ENCODE measurements at places on chromosomes 3 and 15.

DNA sequence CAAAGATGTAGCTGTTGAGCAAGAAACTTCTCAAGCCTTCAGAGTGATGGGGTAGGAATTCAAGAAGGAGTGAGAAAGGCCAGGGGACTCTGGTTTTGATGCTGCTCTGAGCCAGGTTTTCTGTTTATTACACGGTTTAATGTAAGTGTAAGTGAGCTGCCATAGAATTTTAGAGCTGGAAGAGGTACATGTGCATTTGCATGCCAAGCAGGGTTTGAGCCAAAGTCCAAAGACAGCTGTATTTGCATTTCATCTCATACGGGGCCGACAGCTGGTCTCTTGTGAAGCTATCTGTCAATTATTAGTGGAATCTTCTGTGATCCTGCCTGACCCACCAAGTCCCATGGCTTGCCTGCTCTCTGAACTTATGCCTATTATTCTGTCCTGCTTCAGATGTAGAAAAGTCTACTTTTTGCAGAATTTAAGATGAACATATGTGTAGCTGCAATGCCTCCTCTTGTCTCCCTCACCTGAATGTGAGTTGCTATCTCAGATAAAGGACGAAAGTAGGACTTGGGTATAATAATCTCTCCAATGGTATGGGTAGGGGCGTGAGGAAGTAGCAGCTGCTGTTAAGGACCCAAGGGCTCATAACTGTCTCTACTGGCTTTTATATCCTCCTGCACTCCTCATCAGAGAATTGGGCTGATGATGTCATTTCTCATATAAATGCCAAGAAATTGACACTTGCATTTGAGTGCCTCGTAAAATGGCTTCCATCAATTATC, 160.0 kb downstream of the SQOR start:
- DNase-seq: no peak

DNA sequence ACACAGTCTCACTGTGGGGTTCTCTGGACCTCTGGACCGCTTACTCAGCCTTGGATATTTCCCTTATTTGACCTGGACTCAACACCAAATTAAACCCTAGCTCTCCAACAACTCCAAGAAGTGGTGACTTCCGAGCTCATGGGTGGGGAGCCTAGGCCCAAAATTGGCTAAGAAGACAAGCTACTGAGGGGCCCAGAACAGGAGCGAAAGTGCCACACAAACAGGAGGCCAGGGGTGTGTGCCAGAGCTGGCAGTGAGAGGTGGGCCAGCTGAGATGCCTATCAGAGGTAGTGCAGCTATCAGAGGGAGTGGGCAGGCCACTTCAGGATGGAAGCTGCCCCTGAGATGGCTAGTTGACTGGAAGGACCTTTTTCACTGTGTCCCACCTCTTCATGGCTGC, 151.1 kb upstream of the PRR20G start:
- DNase-seq: no peak

GRCh38 chr3:133117342-133117741, 79.2 kb downstream of the TMEM108 start:
- no peak for DNase-seq

- DNase-seq: no peak
These were observed 32.2 kb downstream of the LIPC start for GRCh38 chr15:58463815-58464650.

DNA sequence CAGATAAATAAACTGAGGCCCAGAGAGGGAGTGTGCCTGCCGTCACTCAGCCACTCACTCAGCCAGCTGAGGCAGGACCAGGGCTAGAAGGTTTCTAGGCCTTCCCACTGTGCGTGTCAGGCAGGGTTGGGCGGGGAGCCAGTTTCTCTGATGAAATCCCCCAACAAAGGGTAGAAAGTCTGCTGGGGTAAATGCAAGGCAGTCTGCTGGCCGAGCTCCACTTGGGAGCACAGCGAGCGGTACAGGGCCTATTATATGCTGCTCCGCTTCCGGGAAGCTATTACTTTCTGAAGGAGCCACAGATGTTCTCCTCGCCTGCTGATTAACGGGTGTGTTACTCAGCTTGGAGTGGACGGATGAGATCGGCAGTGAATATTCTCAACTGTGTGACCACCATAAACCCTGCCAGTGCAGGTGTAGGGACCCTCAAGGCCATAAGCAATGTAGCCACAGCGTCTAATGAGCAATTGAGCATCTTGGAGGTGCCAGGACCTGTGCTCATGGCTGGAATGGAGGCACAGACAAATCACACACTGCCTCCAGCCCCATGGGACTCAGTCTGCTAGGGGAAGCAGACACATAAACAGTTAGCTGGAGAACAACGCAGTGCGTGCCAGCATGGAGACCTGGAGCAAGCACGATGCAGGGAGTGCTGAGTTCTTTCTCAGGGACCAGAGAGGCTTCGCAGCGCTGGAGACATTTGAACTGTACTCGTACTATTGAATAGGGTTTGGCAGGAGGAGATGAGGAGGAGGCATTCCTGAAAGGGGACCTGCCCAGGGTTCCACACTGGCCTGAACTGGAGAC, 42.1 kb downstream of the CORO2B start:
- no peak for DNase-seq

DNA sequence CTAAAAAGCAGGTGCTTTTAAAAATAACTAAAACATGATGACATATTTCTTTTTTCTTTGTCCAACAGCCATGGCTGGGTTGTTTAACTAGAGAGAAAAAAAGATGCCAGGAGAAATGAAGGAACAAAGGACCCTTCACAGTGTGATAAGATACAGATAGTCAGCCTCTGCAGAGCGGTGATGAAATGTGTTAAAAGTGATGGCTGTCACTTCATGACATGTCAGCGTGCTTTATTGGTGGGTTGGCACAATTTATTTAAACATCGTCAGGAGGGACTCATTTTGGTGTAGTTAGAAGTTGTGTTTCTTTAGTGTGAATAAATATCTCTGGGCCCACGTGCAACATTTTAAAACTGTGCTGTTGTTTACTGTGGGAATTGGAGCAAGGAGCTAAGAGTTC, 887.4 kb upstream of the CFAP20DC start:
- DNase-seq: no peak

- DNase-seq: no peak
These were observed 177.5 kb downstream of the OXSM start for GRCh38 chr3:25967385-25967784.

DNA sequence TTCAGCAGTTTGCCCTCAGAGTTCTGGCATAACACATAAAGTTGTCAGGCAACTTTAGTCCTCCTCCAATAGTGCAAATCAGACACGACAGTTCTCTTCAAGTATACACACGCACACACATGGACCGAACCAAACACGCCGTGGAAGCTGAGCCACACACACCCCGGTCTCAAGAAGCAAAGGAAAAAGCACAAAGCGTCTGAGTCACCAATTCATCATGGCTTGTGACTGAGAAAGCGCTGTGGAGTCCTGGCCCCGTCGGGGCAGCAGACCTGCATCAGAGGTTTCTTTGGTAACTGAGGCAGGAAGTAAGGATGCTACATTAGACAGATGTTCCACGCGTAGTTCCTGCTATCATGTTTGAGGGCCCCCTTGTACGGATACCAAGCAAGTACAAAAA, 85.7 kb downstream of the VGLL4 start:
- DNase-seq: peak; percentile 88

DNA sequence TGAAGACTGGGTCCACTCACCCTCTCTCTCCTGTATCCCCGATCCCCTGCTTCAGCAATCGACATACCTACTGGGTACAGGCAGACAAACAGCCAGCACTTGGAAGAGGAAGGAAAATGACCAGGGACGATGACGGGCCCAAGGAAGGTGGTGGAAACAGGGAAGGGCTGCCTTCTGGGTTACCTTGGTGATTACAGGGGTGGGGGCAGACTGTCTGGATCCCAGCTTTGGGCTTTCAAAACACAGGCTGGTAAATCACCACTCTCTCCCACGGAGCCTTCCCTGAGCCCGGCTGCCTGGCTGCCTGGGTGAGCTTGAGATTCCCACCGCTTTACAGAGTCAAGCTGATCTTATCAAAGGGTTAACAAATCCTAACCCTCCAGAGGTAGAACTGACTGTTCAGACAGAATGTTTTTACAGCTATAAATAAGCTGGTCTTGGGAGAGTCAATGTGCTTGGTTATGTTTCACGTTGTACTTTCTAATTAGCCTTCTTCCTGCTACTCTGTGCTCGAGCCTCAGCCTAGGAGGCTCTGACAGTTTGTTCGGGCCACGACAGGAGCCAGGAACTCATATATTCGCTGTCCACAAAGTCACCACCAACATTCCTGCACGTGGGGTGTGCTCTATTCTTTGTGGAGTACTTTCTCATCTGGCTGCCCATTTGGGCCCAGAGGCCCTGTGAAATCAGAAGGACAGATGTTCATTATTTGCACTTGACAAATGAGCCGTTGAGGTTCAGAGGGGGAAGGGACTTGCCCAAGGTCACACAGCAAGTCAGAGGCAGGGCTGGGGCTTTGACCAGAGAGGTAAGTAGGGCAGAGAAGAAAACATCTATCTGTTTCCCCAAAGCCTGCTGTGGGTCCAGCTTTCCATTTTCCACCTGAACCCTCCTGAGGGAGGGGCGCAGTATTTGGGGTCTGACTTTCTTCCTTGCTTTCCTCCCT, 63.5 kb downstream of the FEM1B start:
- DNase-seq: no peak

DNA sequence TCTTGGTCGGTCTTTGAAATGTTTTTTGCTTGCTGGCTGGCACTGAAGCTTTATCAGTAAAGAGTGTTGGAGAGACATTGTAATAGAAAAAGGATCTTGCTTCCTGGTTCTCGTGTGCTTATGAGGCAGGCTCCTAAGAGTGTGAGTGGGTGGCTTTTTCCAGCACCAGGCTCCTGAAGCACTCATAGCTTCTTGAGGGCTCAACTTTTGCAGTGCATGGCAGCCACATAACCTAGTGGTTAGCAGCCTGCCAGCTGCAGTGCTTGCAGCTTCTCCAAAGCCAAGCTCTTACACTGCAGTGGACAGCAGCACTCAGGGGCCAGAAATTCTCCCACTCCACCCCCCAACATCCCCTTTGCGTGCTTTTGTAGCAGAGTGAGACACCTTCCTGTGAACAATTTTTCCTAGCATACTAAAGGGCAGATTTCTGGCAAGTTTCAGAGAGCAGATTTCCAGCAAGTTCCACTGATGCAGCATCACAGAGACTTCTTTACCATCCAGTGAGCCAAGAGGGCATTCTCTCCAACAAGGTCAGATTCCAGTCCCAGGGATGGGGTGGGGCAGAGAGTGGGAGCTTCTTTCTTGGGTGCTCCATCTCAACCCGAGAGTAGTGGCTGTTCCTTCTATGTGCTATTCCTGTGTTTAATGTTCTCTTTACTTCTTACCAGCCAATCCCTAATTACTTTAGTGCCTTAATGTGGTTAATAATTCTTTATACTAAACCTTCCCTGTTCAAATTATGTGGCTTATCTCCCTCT, 15.8 kb upstream of the ARHGEF26 start:
- DNase-seq: no peak

DNA sequence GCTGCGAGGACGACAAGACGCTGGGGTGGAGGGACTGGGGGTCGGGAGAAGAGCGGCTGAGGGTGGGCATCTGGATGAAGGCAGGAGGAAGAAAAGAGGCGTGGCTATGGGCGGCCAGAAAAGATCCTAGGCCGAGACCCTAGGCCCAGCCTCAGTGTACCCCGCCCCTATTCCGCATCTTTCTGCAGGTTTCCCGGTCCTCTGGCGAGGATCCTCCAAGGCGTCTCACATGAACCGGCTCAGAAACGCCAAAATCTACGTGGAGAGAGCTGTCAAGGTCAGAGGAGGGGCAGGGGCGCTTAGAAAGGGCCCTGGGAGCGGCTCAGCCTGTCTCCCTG, 340 bp downstream of the TTLL3 start:
- DNase-seq: no peak

GRCh38 chr3:115228266-115228665, 81.2 kb upstream of the ZBTB20 start:
- DNase-seq: no peak

- DNase-seq: no peak
These were observed 245.3 kb downstream of the OCA2 start for GRCh38 chr15:27853624-27854455.

GRCh38 chr3:123528130-123528529, 56.7 kb downstream of the HACD2 start:
- no peak for DNase-seq
